IPS-NIHi11 (cell line): ENCODE measurements at places on chromosomes 7 and 10.
A peak's percentile ranks its signal among the peaks of the same experiment; 100 is the strongest.

- no peak for DNase-seq
These were observed 676.7 kb downstream of the PCDH15 start for GRCh38 chr10:54124209-54124885.

DNA sequence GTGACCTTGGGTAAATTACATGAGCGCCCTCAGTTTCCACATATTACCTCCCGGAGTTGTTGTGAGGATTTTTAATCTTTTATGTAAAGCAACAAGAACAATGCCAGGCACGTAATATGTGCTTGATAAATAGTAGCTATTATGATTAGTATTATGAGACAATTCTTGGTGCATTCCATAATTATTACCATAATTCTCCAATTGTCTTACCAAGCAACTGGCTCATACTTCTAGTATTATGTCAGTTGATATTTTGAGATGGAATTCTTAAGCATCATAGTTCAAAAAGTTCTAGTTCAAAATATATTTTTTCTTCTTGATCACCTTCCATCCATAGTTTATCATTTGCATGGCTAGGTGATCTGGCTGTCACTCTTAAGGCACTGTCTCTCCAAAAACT is 259.0 kb downstream of the BBS9 start:
- DNase-seq: no peak

DNA sequence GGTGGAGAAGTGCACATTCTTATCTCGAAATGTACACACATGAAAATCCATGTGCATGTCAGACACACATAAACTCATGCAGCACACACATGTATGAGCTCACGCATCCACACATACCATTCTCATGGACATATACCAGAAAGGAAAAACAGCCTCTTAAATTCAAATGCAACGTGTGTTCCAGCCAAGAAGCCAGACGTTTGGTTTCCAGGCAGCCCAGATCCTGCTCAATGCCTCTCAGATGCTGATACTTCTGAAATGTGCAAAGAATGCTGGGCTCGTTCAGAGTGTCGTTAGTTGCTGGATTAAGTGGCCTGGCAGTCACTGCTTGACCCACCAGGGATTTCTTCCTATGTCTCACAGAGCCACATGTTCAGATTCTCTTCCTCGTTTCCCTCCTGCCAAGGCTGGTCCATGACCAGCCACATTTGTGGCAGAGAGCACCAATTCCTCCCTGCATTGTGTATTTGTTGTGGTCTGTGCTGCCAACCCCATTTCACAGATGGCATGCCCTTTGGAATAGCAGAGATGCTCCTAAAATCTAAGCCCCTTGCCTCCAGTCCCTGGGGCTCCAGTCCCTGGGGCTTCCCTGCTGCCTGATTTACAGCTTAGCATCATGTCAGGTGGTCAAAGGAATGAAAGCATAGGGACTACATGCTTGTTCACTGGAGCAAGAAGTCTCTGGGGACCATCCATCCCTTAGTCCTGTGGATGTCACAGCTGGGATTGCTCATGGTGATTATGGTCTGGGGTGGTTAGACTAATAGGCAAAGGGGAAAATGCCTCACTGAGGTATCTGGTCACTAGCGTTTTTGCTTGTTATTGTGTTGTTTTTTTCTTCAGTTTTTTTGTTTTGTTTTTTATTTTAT is 426.6 kb downstream of the PLXNA4 start:
- DNase-seq: no peak

DNA sequence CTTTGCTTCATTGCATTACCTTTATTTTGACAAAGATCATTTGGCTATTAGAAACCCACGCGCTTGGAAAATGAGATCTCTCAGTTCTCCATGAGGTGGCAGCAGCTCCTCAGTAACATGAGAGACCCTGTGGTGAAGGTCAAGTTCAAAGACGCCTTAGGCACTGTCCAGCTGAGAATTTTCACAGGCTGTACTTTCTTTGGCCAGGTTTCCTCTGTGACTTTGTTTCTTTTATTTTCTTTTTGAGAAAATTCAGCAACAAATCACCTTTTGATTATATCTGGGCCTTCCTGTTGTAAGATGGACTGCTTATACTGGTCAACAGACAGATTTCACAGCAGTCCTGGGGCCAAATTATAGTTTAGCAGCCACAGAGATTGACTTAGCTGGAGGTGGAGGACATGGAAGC is 54.5 kb downstream of the RAB18 start:
- peak; percentile 69 for DNase-seq

GRCh38 chr7:23960361-23960760 is 250.3 kb downstream of the STK31 start:
- DNase-seq: no peak

- no peak for DNase-seq
These were observed 395.8 kb upstream of the NPVF start for GRCh38 chr7:25624051-25624450.

GRCh38 chr7:2738766-2739549 is 51.0 kb downstream of the AMZ1 start:
- DNase-seq: no peak

- DNase-seq: peak; percentile 84
These were observed 58.2 kb upstream of the ANTXRL start for GRCh38 chr10:46228563-46229071.

GRCh38 chr7:117019287-117019686 is 66.0 kb downstream of the ST7 start:
- DNase-seq: no peak

GRCh38 chr7:112888781-112889180 is 98.6 kb upstream of the TMEM168 start:
- DNase-seq: no peak

GRCh38 chr10:101903827-101904550 is 60.4 kb upstream of the KCNIP2 start:
- DNase-seq: no peak

DNA sequence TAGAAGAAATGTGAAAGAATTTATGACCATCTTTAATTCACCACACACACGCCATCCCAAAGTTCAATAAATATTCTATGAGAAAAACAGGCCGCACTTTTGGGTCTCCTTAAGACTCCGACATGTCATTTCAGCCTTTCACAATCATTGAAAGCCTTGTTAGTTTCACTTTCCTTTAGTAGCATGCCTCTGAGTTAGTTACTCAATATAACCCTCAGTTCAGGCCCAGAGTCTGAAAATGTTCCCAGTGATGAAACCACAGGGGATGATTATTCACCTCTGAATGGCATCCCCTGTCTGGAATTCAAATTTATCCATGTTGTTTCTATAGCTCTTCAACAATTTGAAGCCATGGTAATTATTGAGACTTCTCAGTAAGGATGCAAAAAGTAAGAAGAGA is 278.1 kb upstream of the NRP1 start:
- no peak for DNase-seq

- DNase-seq: no peak
These were observed 292.5 kb upstream of the FZD8 start for GRCh38 chr10:35934642-35934995.

- DNase-seq: no peak
These were observed 224.7 kb upstream of the SH2B2 start for GRCh38 chr7:102061981-102062390.

- no peak for DNase-seq
These were observed 24.8 kb downstream of the ARL4A start for GRCh38 chr7:12712236-12712635.

DNA sequence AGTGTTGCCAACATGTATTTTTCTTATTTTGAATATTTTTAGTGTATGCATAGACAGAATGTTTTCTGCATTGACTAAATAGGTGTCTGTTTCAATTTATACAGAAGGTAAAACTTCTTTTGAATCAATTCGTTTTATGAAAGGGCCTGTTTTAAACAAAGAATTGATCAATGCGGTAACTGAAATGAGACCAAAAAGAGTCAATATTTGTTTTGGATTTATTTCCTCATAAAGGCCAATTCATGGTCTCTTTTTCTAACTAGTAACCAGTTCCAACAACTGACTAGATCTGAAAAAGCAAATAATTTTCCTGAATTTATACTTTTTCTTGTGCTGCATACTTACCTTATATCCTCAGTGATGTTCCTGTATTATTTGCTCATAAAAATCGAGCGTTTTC is 320.5 kb downstream of the DGKB start:
- no peak for DNase-seq

DNA sequence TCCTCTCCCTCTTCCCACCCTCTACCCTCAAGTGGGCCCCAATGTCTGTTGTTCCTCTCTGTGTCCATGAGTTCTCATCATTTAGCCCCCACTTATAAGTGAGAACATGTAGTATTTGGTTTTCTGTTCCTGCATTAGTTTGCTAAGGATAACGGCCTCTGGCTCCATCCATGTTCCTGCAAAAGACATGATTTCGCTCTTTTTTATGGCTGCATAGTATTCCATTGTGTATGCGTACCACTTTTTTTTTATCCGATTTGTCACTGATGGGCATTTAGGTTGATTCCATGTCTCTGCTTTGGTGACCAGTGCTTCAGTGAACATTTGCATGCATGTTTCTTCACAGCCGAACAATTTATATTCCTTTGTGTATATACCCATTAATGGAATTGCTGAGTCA is 51.7 kb upstream of the ATP6V0A4 start:
- DNase-seq: no peak

GRCh38 chr10:3290550-3290949 is 118.0 kb upstream of the PITRM1 start:
- no peak for DNase-seq

DNA sequence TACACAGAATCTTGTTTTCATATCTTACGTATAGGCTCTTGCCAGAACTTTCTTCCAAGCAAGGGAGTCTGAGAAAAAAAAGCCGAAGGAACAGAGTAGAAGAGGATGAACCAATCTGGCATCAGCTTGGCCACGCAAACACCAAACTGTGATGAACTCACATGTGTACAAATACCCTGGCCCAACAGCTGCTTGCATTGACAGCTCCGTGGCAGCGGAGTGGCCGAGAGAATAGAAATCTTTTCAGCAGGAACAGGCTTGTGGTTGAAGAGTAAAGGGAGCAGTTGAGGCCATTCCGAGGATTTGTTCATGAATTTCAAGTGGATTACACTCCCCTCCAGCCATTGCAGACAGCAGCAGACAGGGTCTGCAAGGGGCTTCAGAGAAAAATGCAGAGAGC is 173.8 kb upstream of the PLXNA4 start:
- no peak for DNase-seq

DNA sequence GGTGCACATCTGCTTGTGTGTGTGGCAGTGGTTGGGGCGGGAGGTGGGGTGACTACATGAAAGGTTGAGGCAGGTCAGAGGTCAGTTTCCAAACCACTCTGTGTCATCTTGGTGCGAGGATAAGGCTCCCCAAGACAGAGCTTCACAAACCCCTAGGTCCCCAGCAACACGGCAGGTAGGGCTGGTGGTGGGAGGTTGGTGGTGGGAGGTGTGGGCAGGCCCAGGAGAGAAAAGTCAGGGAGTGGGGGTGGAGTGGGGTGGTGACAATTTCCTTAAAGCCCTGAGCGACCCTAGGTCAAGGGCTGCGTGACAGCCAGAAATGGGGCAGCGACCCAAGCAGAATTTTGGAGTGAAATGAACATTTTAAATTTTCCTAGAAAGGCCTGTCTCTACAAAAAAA is 1.6 kb upstream of the STRA8 start:
- no peak for DNase-seq

- no peak for DNase-seq
These were observed 5.8 kb downstream of the ACSL5 start for GRCh38 chr10:112379635-112380296.

DNA sequence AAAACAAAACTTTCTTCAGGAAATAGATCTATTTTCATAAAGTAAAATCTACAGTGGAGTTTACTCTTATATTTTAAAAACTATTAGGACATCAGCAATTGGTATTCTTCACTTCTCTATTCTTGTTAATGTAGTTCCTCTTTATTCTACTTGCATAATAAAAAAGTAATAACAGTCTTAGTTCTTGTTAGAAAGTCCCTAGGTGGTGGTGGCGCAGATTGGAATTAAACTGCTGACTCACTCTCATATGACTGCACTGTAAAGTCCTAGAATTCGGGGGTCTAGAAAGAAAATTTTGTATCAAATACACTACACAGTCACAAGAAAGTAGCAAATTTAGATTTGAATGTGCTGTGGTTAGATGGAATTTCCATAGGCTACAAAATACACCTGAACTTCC is 44.6 kb upstream of the TES start:
- no peak for DNase-seq

GRCh38 chr10:3407208-3407607 is 234.6 kb upstream of the PITRM1 start:
- no peak for DNase-seq

GRCh38 chr10:72261784-72262404 is 11.8 kb upstream of the DDIT4 start:
- no peak for DNase-seq

DNA sequence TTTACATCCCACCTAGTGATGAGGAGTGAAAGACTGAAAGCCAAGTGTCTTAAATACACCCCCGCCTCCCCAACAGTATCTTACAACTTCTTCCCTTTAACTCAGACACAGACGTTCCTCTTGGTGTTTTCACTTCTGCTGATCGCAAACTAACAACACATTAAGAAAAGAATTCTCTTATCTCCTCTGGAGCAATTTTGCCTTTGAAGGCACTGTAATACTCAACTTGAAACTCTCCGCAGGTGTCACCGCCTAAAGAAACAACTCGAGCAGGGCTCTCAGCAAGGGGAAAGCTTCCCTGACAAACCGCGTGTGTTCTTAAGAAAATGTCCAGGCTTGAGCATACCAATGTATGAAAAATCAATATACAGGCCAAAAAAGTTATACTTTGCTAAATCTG is 452 bp downstream of the SEMA3C start:
- no peak for DNase-seq

DNA sequence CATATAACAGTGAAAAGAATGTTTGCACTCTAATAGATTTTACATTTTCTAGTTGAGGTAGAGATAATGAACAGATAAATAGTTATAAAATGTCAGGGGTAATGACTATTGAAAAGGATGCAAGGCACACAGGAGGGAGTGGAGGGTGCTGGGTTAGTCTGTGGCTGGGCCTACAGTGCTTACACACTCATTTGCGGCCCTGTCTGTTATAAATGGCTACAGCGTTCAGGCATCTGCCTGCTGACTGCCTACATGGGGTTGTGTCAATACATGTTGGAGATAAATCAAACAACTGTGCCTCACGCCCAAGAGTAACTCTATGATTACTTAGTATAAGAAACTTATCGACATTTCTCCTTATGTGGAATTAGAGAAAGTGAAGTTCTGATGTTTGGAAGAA is 313.3 kb downstream of the ACTR3B start:
- DNase-seq: no peak

DNA sequence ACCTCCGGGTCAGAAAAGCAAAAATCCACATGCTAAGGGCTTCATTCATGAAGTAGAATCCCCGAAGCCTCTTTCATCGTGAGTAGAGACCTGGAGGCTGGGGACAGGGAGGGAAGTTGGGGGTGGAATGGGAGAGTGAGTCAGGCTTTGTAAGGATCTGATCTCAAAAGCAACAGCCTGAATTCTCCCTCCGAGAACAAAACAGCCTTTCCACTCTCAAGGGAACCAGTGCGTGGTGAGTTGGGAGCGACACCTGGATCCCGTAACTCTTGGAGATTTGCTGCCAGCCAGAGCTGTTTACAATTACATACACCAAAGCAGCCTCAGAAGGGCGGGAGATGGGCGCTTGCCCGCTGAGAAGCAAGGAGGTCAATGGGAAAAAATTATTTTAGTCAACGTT is 10.8 kb downstream of the AFAP1L2 start:
- no peak for DNase-seq

GRCh38 chr7:77420986-77421672 is 5.0 kb upstream of the GSAP start:
- DNase-seq: no peak

GRCh38 chr7:147033641-147034040 is 917.0 kb downstream of the CNTNAP2 start:
- no peak for DNase-seq

GRCh38 chr10:11177926-11178471 is 160.3 kb downstream of the CELF2 start:
- DNase-seq: no peak

- DNase-seq: no peak
These were observed 102.8 kb downstream of the PRKG1 start for GRCh38 chr10:51176976-51177695.
